ENCODE measurements at places on chromosomes 5 and 9.

GRCh38 chr9:8904771-8905515, 1105.4 kb upstream of the DMAC1 start:
- no peak for DNase-seq

GRCh38 chr9:91092214-91092613, 269.5 kb downstream of the AUH start:
- DNase-seq = no peak

DNA sequence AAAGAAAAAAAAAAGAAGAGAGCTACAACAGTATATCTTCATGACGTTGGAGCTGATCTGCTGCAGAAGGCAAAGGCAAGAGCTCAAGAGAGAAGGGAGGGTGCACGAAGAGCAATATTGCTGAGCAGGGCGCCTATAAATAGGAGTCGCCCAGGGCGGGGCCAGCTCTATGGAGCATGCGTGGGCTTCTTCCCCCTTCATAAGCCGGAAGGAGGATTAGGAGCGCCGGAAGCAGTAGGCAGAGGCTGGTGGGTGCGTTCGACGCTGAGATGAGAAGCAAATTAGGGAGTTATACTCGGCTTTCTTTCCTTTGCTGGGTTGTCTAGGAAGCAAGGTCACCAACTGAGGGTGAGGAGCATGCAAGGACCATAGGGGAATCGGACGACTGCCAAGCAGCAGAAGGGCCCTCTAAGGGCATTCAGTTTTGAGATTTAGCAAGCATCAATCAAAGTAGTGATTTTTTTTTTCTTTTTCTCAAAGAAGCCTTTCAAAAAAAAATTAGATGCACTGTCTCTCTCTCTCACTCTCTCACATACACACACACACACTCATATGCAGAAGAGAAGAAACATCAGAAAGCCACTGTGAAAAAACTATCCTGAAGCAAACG, 496.7 kb downstream of the ENC1 start:
- peak; percentile 10 for DNase-seq

GRCh38 chr9:16417161-16417560, 453.3 kb downstream of the BNC2 start:
- no peak for DNase-seq

DNA sequence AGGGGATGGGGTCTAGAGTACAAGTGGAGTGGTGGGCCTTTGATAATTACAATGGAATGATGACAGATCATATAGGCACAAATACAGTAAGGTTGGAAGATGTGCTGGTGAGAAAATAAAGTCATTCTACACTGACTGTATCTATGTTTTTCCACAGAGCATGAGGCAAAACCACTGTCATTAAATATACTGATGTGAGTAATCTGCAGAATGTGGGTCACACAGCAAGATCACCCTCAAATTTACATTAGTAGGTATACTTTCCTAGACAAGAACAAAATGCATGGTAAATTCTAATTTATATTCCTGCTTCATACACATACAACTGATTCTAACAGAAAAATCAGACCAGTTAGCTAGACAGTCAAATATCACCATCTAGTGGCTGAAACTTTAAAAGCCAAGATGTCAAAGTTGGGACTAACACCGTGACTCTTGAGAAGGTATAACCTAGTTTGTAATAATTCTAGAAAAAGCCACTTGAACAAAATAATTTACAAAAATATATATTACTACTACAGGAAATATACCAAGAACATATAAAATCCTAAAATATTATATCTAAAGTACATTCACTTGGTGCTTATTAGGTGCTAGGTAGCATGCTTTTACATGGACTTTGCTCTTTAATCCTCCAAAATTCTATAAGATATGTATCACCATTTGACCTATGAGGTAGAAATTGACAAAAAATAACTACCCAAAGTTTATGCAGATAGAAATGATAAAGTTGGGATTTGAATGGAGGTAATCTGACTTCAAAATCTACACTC, 19.5 kb downstream of the TTC33 start:
- DNase-seq = peak; percentile 33

DNA sequence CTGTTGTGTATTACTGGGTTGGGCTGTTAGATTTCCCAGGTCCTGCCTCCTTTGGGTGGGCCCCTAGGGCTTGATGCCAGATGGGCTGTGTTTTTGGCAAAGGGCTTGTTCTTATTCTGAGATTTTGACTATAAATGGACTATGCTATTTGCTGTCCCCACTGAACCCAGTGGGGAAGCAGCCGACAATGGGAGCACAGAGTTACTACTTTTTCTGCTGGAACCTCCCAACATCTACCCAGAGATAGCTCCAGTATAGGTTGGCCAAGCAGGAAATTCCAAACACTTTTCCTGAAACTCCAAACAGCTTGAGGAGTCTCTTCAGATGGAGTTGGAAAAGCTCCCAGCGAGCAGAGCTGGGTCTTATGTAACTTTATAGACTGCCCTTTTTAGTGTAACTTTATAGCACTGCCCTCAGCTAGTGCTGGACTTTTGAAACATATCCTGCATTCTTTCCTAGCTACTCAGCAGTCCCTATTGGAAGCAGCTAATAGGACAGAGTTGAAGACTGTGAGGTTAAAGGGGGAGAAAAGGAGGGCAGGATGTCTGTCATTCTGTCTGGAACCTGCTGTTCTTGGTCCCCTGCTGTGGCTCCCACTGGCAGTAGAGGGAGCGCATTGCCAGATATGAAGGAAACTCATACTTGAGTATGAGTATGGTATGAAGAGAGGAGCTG, 21.0 kb downstream of the RUSC2 start:
- DNase-seq = no peak

DNA sequence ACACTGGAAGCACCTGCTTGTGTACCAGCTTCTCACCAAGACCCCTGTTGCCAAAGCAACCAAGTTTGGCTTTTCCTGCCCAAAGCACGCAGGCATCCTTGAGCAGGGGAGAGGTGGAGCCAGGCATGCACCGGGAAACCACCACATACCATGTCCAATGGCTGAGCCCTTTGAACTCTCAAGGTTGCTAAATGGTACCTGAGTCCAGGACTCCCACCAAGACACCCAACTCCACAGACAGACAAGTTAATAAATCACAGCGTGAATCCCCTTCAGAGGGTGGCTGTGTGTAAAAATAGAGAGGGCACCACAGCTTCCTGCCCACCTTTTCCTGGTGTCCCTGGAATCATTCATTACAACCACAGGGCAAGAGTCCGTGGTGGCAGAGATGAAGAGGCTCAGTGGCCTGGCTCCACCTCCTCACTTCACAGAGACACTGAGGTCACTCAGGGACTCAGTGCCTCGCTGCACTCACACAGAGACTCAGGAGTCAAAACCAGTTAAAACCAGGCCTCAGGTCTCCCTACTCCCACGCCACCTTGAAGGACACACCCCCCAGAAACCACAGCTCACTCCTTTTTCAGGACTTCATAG, 143.7 kb downstream of the C5orf15 start:
- DNase-seq = no peak

- DNase-seq = no peak
Measured at GRCh38 chr9:88399966-88400365, 11.7 kb downstream of the SPIN1 start.

GRCh38 chr5:133113331-133114061, 61.7 kb downstream of the HSPA4 start:
- DNase-seq = no peak

- DNase-seq = no peak
Measured at GRCh38 chr9:121363622-121363961, 6.5 kb downstream of the STOM start.

DNA sequence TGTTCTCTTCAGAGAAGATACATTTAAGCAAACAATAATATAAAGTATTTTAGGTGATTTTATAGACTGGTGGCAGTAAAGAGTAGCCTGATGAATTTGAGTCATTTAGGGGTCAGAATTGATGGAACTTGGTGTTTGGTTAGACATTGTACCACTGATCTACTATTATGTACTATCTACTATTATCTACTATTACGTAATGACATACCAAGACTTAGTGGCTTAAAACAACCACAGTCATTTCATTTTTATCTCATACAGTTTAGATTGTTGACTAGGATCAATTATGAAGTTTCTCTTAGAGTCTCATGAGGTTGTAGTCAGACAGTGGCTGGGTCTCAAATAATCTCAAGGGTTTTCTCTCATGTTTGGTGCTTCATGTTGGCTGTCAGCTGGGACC, 54.0 kb downstream of the PPIP5K2 start:
- no peak for DNase-seq

DNA sequence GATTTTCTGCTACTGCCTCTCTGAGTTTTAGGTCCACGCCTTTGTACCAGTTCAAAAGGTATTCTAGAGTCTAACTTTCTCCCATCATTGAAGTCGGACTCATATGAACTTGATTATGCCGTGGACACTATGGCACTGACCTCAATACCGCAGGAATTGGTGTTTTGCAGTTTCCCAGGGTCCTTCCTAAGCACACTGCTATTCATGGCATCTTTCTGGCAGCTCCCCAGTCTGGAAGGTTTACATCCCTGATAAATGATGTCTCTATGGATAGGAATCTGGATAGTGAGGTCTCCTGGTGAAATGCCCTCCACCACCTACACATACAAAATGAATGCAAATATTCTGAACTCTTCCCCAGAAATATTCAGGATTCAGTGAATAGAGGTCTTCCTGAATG, 422.2 kb downstream of the CTNND2 start:
- no peak for DNase-seq

- DNase-seq = peak; percentile 4
Measured at GRCh38 chr5:392431-392988, 50.5 kb upstream of the EXOC3 start.

- peak; percentile 89 for DNase-seq
Measured at GRCh38 chr9:121598965-121599871, 52.2 kb upstream of the DAB2IP start.

- no peak for DNase-seq
Measured at GRCh38 chr9:35395076-35395705, 94.7 kb upstream of the RUSC2 start.

Measured in frontal cortex (tissue), 4 donors.